Small intestine (tissue), 16 donors: ENCODE measurements at places on chromosomes 7 and 10. TPM values are rescaled to one million over a fixed set of nuclear protein-coding genes. Genes with fewer than 3 reads are reported as not detected.

GRCh38 chr7:12322903-12323300 lies 80.8 kb downstream of the VWDE start:
- DNase-seq, result peak; percentile 42

DNA sequence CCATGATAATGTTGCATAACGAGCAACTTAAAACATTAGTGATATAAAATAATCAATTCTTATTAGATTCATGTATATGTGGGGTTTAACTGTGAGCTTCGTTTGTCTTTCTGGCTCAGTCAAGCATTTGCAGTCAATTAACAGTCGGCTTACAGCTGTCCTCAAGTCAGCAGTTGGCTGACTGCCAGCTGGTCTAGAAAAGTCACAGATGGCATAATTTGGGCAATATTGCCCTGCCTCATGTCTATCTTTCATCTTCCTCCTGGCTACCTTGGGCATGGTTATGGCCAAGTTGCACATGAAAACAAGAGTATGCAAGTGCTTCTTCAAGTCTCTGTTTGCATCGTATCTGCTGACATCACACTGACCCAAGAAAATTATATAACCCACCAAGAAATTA lies 186.1 kb upstream of the ZWINT start:
- DNase-seq, result no peak

DNA sequence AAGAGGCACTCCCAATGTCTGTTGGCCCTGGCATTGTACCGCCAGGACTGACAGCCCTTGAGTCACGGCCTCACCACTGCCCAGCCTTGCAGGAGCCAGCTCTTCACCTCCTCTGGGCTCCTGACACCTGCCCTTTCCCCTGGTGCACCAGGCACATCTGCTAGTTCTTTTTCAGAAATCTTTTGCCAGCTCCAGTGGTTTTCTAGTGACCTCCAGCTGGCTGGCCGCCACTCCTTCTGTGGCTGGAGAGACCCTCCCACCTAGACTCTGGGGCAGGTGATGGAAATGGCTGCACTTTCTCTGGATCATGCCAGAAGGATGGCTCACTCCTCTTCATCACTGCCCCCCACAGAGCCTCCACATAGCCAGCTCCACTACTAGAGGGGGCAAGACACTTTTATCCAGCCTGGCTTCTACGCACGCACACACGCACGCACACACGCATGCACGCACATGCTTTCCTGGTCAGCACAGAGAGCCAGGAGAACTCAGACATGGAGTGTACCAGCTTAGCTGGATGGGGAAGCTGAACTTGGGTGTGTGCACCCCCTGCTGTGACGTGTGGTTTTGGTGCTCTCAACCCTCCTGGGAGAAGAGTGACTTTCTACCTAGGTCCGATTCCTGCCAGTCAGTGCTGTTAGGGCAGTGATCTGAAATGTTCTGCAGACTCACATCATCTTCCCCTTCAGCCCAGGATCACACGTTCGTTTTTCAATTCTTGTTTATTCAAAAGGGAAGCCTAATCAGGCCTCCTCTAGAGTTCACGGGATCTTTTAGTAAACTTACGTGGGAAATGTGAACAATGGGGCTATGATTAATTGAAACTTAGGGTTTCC lies 222.0 kb downstream of the PRPF18 start:
- DNase-seq, result no peak

DNA sequence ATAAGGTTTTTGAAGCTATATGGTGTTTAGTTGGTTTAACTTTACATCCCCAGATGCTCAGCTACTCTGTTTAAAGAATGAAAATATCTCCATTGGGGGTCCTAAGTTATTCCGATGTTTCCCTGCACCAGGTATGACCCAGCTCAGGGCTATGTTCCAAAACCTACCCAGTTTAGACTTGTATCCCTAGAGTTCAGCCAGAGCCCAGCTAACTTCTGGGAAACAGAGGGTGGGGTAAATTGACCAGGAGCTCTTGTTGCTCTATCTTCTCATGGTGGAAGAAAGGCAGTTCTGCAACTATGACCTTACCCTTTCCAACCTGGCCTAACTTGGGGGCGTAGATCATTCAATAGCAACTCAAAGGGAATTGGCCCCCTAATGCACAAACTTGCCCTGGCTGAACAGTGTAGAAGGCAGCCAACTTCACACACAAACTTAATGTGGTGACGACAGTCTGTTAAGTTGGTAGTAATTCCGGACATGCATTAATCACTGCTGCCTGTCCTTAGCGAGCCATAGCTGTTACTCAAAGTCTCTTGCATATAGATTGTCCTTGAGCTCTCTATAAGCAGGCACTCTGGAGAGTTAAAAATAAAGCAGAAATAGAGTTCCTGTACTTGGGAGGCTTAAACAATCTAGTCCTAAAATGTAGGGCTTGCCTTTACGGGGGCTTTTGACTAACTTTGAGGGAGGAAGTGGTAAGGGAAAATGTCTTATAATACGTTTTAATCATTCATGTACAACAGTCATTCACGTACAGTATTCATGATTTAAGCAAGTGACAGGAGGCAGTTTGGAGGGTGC lies 5.3 kb upstream of the ZNRF2 start:
- no peak for DNase-seq

The COMTD1 gene
- polyA plus RNA-seq, result 325 TPM

The UNCX gene
- polyA plus RNA-seq, result not detected
